ENCODE measurements at places on chromosomes 7 and 10.
A peak's percentile ranks its signal among the peaks of the same experiment; 100 is the strongest.

GRCh38 chr7:132205509-132205908 is 370.8 kb downstream of the PLXNA4 start:
- DNase-seq, result no peak

GRCh38 chr10:86222687-86223086 is 143.9 kb downstream of the GRID1 start:
- DNase-seq, result no peak

DNA sequence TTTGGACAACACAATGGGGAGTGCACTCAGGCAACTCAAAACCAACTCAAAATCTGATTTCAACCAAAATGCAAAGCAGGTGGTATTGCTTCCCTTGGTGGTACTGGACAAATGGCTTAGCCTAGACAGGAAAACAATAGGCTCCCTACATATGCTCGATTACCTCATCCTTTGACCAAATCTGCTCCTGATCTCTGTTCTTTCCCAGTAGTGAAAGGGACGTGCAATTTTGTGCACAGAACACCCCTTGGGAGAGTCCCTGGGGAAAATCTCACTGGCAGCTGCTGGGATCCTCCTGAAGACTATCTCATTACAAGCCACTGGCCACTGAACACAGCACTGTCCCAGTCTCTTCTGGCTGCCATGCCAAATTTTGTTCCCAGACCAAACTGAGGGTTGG is 149.2 kb upstream of the VSTM2A start:
- DNase-seq, result no peak

- no peak for DNase-seq
These were observed 201.7 kb upstream of the ADARB2 start for GRCh38 chr10:1939016-1939415.

DNA sequence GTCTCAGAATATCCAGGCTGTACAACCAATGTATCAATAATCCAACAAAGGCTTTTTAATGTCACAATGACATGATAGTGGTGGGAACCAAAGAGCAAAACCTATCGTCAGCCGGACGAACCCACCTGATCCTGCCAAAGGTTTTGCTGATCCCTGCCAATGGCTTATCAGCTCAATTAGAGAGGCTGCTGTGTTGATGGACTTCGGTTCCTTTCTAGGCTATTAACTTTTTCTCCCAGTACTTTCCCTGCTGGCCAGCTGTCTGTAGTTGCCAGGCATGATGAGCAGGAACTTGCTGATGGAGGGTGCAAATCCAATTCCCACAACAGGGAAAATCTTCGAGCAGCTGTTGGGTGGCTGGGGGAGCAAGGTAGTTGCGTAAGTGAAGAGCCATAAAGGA is 2.4 kb downstream of the LMOD2 start:
- DNase-seq, result no peak

GRCh38 chr10:63720072-63720537 is 198.9 kb downstream of the REEP3 start:
- no peak for DNase-seq

GRCh38 chr7:23261843-23262452 is 15.4 kb downstream of the GPNMB start:
- DNase-seq, result peak; percentile 7

DNA sequence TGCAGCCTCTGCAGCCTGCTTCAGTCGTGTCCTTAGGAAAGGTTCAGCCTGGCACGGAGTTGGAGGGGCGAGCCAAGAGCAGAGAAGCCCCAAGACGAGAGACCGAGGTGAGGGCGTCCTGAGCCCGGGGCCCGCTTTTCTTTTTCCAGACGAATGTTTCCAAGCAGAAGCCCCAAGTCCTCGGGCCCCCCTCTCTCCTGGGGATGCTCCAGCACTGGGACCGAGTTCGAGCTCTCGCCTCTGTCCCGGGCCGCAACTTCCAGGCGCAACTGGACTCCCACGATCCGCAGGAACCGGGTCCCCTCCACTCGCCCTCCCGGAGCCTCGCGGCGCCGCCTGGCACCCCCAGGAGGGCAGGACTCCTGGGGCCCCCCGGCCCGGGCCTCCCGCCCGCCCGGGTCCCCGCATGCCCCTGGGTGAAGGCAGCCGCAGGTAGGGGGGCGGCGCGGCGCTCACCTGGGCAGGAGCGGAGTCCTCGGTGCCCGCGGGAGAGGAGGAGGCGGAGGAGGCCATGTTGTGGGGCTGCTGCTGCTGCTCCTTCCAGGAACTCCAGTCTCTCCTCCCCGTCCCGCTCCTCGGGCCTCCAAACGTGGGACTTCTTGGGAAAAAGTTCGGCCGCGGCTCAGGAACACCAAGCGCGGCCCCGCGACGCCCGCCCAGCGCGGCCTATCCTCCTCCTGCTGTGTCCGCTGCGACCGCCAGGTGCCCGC is 45.3 kb upstream of the CDK1 start:
- no peak for DNase-seq

Measured in pulmonary artery endothelial cell (primary cell).